ENCODE measurements at places on chromosomes 1 and 21.

GRCh38 chr1:59225594-59226316 lies 71.1 kb upstream of the FGGY start:
- no peak for DNase-seq

- no peak for DNase-seq
These were observed 34.4 kb downstream of the LGR6 start for GRCh38 chr1:202227997-202228401.

GRCh38 chr1:113792471-113792870 lies 19.8 kb downstream of the RSBN1 start:
- no peak for DNase-seq

DNA sequence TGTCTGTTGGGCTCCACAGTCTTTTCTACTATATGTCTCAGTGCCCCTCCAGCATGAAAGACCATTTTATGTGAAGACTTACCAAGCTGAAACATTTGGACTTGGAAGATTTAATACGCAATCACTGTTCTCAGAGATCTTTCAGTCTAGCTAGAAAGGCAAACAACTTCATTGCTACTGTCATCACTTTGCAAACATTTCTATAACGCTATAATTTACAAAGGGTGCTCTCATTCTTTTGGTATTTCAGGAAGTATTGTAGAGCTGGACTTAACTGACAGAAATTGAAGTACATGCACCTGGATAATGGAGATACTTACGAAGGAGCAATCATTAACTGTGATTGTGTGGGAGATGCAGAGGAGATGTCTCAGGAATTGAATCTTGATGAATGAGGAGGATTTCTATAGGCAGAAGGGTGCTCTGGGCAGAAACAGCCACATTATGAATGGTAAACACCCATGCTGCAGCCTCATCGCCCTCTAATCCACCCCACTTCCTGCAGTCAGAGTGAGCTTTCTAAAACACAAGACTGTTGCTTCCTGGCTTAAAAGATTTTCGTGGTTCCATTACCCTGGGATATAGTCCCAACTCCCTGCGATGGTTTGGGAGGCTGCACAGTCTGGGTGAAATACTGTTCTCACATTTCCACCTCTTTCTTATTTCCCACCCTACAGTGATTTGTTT lies 75.1 kb upstream of the GNG12 start:
- no peak for DNase-seq

- no peak for DNase-seq
These were observed 723.5 kb downstream of the LTN1 start for GRCh38 chr21:28269173-28269572.

All from activated CD8-positive, alpha-beta memory T cell treated with anti-CD3 and anti-CD28 coated beads for 4 hours (primary cell).